ENCODE measurements at places on chromosomes 12 and 14.

DNA sequence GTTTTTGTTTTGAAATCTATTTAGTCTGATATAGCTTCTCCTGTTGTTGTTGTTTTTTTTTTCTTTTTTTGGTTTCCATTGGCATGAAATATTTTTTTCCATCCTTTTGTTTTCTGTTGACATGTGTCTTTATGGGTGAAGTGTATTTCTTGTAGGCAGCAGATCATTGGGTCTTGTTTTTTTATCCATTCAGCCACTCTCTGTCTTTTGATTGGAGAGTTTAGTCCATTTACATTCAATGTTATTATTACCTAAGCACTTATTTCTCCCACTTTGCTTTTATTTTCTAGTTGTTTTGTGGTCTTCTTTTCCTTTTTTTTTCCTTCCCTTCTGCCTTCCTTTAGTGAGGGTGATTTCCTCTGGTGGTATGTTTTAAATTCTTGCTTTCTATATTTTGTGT is 193.6 kb upstream of the TMEM260 start:
- DNase-seq, result no peak

GRCh38 chr12:80192087-80192486 is 92.8 kb downstream of the OTOGL start:
- DNase-seq, result no peak

DNA sequence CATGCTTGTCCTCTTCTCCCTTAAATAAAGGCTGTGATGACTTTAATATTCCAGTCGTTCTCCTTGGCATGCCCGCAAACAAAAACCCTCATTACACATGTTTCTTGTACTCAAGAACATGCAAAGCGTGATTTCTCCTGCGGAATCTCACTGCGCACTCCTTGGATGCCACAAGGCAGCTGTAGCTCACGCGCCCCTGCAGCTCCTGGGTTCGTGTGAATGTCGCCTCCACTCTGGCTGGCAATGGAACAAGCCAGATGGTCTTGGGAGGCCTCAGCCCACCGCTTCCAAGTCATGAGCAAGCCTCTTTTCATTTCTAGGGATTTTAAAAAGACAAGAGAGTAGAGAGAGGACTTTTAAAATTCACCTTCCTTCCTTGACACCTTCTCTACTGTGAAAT is 403.8 kb downstream of the PCNX1 start:
- no peak for DNase-seq

DNA sequence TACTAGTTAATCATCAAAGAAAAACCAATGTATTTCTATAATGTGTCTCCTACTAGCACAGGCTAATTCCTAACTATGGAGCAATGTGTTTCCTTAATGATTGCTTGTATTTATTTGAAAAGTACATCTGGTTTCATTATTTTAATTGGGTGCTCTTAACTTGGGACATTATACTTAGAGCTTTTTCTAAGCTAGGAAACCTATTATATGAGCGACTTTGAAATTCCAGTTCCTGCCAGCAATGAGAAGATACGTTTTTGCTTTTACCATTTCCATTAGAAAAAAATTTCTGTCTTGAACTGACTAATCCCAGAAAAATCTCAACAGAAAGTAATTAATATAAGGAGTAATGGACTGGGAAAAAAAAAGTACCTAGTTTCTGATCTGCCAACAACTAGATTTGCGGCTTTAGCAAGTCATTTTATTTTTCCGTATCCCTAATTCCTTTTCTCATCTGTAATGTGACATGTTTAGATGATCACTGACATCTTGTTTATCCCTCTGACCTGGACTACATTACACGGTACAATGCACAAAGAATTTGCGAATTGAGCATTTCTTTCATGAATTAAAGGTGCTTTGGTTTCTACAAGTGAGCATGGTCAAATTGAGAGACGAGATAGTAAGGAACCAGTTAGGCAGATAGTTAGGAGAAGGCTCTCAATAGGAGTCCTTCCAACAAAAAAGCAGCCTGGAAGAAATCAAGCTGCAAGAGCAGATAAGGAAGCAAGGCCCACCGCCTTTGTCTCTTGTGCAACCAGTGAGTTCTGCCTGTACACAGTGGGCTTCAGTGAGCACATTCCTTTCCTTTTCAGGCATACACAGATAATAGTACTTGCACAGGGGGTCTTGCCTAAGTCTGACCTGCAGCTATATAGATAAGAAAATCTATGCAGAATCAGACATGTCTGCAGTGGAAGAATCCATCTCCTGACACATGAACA is 1765.0 kb upstream of the FLRT2 start:
- no peak for DNase-seq

GRCh38 chr12:56677680-56678079 is 10.4 kb downstream of the PTGES3 start:
- DNase-seq, result no peak

DNA sequence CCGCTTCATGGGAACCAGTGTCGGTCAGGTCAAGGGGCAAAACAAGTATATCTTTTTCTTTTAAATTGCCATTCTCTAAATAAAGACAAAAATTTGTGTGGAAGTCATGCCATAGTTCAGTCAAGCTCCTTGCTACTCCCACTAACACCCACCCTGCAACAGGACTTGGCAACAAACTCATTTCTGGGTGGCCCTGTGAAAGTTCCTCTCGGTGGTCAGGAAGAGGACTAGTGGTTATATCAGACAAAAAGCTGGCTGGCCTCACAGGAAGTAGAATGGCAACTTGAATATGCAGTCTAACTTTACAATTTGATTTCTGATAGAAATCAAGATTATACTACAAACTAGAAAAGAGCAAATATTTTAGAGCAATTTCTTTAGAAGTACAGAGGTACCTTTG is 11.2 kb downstream of the DHRS7 start:
- DNase-seq, result no peak

- no peak for DNase-seq
Measured at GRCh38 chr12:123754041-123754772, 7.9 kb upstream of the DNAH10 start.

- no peak for DNase-seq
Measured at GRCh38 chr14:34064349-34064748, 113.5 kb upstream of the EGLN3 start.

GRCh38 chr14:87615822-87616679 is 376.9 kb downstream of the GALC start:
- DNase-seq, result no peak

DNA sequence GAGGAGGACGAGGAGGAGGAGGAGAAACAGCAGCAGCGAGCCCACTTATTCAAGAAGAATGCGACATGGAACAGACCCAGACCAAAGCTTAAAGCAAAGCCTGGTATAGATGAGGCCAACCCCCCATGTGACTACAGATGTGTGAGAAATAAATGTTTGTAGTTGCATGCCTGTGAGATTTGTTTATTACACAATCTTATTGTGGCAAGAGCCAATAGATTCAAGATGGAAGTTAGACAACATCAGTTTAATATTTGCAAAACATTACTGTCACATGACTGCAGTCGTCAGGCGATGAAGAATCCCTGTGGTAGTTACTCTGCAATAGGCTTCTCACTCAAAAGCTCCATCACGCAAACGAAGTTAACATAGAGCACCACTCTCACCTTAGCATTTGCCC is 17.2 kb upstream of the SLC35F4 start:
- DNase-seq, result no peak

- no peak for DNase-seq
Measured at GRCh38 chr14:69693145-69693544, 73.8 kb upstream of the SRSF5 start.

DNA sequence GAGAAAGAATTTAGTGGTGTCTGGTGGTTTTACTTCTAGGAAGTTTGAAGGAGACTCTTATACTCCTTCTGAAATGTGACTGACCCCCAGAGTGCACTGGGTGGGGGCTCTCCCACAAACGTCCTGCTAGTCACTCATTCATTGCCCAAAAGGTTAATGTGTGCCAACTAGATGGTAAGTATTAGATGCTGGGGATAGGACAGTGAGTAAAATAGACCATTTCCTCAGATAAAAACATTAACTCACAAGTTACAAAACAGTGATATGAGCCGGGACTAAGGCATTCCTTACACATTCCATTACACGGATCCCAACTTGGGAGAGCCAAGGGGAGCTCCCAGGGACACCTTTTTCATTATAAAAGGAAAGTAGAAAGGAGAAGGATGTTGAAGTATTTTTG is 185.1 kb downstream of the ATXN7L3B start:
- DNase-seq, result no peak

GRCh38 chr12:21631367-21631766 is 26.3 kb downstream of the LDHB start:
- DNase-seq, result no peak

DNA sequence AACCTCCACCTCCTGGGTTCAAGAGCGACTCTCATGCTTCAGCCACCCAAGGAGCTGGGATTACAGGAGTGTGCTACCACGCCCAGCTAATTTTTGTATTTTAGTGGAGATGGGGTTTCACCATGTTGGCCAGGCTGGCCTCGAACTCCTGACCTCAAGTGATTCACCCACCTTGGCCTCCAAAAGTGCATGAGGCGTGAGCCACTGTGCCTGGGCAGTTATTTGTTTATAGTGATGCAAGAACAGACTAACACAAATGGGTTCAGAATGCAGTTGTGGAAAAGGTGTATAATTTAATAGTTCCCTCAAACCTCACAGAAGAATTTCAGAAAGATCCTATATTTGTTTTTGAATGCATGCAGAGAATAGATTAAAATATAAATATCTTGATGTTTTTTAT is 447.1 kb downstream of the ZFP36L1 start:
- DNase-seq, result no peak

DNA sequence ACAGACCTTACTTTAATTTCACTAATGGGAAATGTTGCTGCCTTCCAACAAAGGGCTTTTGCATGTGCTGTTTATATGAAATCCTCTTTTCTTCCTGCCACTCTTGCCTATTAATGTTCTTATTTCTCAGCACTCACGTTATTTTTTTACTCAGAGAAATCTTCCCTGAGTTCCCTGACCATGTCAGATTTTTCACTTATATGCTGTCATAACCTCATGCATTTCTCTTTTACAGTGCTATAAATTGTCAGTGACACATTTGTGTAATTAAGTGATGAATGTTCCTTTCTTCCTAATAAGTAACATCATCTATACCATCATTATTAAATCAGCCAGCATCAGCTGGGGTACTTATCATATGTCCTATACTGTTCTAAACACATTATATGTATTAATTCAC is 444.1 kb downstream of the DIO2 start:
- no peak for DNase-seq

- DNase-seq, result no peak
Measured at GRCh38 chr14:85528897-85529631, 880 bp upstream of the FLRT2 start.

DNA sequence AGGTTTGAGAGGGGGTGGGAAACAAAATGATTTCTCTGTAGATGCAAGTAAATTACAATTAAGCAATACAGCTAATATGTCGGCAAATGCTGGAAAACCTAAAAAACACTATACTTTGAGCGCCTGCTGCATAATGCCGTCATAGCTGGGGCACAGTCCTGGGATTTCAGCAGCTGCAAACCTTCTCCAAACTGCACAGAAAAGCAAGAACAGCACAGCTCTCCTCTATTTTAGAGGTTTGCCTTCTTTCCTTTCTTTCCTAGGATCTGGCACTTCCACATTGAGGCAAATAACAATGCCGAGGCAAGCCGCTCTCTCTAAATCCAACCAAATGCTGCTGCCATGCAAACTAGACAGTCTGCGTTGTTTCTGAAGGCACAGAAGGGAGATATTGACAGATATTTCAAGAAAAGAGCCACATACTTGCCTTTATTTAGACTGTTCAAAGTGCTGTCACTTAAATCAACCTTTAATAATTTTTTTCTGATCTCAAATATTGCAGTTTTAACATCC is 287.1 kb upstream of the G2E3 start:
- DNase-seq, result no peak

DNA sequence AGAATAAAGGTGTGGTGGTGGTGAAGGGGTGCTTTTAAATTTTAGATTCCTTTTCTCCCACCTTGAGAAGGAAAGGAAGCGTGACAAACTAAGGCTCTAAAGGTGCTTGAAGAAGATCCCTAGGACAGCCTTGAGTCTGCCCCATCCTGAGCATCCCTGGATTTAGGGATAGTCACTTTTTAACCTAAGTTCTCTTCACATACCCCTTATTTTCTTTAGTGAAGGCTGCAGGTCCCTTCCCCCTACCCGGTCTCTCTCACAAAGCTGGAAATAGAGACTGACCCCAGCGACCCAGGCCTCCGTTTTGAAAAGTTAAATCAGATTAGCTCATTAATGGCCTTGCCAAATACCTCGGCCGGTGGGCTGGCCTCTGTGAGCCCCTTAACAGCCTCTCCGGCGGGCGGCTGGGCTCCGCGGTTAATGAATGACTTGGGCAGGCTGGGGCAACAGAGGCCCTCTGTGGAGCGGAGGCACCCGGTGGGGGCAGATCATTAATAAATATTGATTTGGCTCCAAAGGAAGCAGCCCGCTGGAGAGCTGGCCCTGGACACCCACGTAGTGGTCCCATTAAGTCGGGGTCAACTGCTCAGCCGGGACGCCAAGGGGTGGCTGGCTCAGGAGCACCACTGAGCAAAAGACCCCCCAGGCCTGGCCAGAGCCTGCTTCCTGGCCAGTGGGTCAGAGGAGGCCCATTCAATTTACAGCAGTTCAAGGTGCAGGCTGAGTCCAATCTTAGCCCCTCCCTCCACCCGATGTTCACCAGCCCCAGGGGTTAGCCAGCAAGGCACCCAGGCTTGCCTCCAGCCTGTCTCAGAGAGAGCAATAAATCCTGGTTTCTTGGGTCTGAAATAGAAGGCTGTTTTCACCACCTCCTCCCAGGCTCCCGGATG is 31.8 kb downstream of the PAH start:
- DNase-seq, result no peak

- no peak for DNase-seq
Measured at GRCh38 chr14:77988970-77989369, 181.2 kb upstream of the NRXN3 start.

- DNase-seq, result no peak
Measured at GRCh38 chr14:91867316-91867988, at the start of gene TC2N. TC2N (minus strand) TSS chr14:91867536; CDS start chr14:91813769, 53,767 bp downstream.

- DNase-seq, result no peak
Measured at GRCh38 chr12:98894412-98895085, 249.5 kb downstream of the APAF1 start.

- no peak for DNase-seq
Measured at GRCh38 chr12:52080403-52081251, 1.1 kb downstream of the SMIM41 start.

All from brain pericyte (primary cell).